ENCODE measurements at places on chromosomes 11 and 22.

DNA sequence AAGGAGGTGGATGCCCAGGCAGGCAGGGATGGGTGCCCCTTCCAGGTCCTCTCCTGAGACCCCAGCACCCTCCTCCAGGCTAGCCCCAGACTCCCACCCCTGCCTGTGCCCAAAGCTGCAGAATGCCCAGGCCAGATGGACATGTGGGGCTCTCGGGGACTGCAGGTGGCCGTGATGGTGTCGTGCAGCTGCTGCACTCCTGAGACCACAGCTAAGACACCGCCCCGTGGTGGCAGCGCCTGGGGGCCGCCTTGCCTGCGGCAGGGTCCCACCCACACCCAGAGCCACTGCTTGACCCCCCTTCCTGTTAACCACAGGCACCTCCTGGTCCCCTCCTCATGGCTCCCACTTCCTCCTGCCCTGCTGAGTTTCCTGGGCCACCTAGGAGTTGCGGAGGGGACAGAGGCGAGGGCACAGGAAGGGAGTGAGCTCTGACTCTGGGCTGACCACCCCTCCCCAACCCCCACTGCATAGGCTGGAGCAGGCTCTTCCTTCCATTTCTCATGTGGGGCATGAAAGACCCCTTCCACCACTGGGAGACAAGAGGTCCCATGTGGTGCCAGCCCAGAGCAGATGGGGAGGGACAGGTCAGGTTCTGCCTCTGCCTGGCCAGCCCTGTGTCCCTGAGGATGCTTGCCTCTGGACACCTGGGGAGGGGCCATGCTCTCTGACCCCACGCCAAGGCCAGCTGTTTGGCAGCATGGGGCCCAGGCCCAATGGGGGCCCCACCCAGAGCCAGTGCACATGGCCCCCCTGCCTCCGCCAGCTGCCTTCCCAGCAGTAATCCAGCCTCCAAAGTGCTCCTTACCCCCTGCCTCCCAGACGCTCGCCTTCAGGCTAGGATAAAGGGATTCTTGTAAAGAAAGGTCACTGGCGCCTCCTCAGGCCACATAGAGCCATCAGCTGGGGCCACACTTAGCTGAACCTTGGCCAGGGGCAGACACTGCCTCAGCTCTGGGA, 29.3 kb downstream of the OSBPL5 start:
- DNase-seq = no peak

GRCh38 chr11:126765196-126765595, 235.4 kb downstream of the KIRREL3 start:
- no peak for DNase-seq

GRCh38 chr22:20567371-20567847, 60.0 kb downstream of the MED15 start:
- peak; percentile 92 for DNase-seq

- DNase-seq = no peak
Observed at GRCh38 chr11:64074239-64074638, 38.5 kb downstream of the FLRT1 start.

DNA sequence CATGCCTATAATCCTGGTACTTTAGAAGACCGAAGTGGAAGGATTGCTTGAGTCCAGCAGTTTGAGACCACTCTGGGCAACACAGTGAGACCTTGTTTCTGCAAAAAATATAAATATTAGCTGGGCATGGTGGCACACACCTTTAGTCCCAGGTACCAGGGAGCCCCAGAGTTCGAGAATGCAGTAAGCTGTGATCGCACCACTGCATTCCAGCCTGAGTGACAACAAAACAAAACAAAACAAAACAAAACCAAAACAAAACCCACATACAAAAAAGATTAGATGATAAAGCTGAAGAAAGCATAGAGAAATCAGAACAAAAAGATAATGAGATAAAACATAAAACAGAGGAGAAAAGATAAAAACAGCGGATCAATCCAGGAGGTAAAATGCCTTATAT, 62.1 kb downstream of the TCF20 start:
- no peak for DNase-seq

DNA sequence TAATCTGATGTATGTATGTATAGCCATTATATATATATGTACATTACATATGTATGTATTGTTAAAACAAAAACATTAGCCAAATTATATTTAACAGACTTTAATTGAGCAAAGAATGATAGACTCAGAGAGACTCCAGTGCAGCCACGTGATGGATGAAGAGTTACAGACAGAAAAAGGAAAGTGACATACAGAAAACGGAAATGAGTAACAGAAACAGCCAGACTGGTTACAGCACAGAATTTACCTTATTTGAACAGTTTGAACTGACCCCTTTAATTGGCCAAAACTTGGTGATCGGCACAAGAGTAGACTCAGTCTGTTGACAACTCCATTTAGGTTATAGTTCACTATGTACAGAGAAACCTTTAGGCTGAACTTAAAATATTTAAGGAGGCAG, 35.0 kb downstream of the CHORDC1 start:
- no peak for DNase-seq

GRCh38 chr11:116840224-116840745, 2.9 kb upstream of the APOA1 start:
- DNase-seq = no peak

DNA sequence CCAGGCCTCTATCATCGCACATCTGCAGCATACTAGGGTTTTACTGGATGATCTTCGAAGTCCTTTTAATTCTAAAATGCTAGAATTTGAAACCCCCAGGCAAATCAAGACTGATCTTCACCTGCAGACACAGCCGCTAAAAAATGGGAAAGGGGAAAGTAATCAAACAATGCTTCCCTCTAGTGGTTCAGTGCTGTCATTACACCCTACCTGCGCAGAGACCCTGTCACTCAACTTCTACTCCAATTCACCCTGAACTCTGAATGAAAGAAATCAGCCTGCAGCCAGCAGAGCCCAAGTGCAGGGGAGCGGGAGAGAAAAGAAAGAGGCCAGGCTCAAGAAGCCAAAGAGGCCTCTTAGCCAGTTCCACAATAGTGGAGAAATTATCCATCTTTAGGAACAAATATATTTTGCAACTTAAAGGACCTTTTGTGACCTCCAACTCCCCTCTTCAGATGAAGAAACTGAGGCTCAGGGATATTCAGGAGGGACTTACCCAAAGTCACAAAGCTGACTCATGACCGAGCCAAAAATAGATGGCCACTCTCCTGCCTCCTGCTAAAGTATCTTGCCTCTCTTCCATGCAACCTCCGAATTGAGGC, 33.0 kb downstream of the SERGEF start:
- peak; percentile 38 for DNase-seq

- no peak for DNase-seq
Observed at GRCh38 chr11:44250421-44250820, 59.5 kb downstream of the ALX4 start.

GRCh38 chr11:72079819-72080325, 470 bp downstream of the NUMA1 start:
- no peak for DNase-seq

DNA sequence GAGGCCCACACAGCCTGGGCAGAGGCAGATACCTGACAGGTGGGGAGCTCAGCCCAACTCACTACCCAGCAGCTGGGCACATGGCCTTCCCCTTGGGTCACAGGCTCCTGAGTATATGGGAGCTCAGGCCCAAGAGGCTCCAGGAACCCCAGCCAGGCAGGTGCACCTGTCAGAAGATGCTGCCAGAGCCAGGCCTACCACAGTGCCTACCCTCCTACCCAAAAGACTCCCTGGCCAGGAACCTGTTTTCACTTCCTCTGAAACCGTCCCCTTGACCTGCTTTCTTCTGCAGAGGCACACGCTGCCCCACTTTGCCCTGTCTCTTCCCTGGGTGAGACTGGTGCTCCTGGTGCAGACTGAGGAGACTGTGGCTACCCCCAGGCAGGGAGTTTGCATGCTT, 2.9 kb downstream of the CHID1 start:
- DNase-seq = no peak

DNA sequence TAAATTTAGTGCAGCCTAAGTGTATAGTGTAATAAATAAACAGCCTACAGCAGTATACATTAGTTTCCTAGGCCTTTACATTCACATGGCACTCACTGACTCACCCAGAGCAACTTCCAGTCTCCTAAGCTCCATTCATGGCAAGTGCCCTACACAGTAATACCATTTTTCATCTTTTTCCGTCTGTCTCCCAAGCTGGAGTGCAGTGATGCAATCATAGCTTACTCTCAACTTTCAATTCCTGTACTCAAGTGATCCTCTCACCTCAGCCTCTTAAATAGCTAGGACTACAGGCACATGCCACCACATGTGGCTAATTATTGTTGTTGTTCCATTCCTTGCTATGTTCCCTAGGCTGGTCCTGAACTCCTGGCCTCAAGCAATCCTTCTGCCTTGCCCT, 54.4 kb downstream of the FCHSD2 start:
- no peak for DNase-seq

GRCh38 chr11:128222245-128222884, 365.0 kb downstream of the ETS1 start:
- DNase-seq = no peak

DNA sequence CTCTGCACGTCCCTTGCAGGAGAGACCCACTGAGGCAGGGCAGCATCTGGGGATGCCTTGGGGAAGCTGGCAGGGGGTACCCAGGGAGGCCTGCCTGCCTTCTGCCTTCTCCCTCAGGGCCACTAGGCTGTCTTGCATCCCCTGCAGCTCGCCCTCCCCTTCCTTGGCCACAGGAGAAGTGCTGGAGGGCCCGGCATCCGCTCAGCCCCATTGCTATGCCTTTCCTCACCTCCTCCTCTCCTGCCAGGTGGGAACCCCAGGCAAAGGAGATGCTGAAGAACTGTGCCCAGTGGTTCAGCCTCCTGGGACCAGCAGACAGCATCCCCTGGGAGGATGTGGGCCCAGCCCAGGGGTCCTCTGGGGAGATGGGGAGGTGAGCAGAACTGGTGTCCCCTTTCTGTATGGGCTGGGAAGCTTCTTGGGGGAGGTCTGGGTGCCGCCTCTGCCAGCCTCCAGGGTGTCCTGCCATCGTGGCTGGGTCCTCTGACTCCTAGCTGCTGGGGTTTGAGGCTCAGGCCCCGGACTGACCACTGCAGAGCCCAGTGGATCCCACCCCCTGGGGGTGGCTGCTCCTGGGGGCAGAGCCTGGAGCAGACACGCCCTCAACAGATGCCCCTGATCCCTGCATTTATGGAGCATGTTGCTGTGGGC, 20.6 kb downstream of the MRGPRG start:
- no peak for DNase-seq

Measured in kidney tubule cell (primary cell).